ENCODE measurements at places on chromosomes 5 and 9.

- no peak for DNase-seq
Measured at GRCh38 chr5:57219386-57219785, 45.5 kb downstream of the GPBP1 start.

- no peak for DNase-seq
Measured at GRCh38 chr9:129746092-129746777, 6.6 kb downstream of the PTGES start.

GRCh38 chr9:137688725-137689124, 69.9 kb downstream of the EHMT1 start:
- no peak for DNase-seq

- no peak for DNase-seq
Measured at GRCh38 chr5:135493406-135494180, 41.4 kb upstream of the TIFAB start.

GRCh38 chr9:16421532-16421931, 448.9 kb downstream of the BNC2 start:
- DNase-seq, result no peak

GRCh38 chr9:98290411-98290810, 35.0 kb upstream of the TBC1D2 start:
- no peak for DNase-seq

DNA sequence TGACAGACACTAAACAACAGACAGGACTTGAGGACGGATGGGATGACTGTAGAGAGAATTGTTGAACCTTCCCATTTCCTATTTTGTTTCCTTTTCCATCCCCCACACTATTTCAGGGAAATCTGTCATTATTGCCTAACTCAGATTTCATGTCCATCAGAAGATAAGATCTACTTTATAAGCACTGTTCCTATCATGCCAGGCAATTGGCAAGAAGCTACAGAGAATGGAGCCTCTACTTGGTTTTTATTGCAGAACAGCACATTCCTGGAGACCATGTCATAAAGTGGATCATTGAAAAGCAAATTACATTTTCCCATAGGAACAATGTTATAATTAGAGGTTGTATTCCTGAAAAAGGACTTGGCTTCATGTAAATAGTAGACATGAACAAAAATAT, 173.7 kb upstream of the KIF2A start:
- DNase-seq, result no peak

Measured in NCI-H1436 (cell line).